ENCODE measurements at places on chromosomes 5 and 9.
A peak's percentile ranks its signal among the peaks of the same experiment; 100 is the strongest.

- no peak for DNase-seq
Measured at GRCh38 chr9:96025995-96026602, 150.6 kb downstream of the ERCC6L2 start.

GRCh38 chr5:134142806-134143205, 28.3 kb downstream of the TCF7 start:
- no peak for DNase-seq

- DNase-seq, result no peak
Measured at GRCh38 chr5:157965989-157966388, 107.0 kb upstream of the CLINT1 start.

- DNase-seq, result no peak
Measured at GRCh38 chr9:27383524-27383923, 86.6 kb upstream of the EQTN start.

DNA sequence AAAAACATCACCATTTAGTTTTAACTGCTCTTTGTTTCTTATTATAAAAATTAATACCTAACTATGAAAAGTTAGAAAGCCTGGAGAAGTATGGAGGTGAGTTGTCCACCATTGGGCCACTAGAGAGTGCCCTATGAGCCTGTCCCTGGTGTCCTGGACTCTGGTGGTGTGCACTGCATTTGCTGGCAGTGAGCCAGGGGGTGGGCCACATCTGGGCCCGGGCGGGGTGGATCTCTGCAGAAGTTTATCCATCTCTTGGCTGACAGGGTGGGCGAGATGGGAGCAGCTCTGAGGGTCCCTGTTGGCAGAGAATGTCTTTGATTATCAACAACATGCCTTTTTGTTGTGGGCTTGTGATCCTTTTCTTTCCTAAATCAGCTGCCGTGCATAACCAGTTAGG, 8.2 kb downstream of the TENT4A start:
- no peak for DNase-seq

DNA sequence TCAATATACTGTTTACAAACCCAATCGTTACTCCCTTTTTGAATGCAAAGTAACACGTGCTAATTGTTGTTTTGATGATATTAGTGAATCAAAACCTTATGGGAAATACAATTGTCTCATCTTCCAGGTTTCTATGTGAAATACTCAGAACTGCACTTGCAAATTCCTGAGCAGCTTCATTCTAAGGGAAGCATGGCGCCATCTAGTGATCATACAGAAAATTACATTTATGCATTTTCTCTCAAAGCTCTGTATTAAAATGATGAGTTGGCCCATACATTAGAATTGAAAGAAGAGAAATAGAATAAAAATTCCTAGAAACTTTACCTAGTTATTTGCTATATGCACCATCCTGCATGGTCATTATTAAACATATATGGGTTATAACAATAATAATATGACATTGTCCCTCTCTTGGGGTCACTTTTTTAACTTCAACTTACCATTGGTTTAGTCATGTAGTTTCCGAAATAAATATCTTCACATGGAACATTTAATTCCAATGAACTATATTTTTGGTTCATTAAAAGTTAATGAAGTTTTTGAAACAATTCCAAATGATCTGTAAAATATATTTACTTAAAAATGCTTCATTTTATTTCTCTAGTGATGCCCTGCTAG, 220.0 kb downstream of the PDE4D start:
- DNase-seq, result no peak

DNA sequence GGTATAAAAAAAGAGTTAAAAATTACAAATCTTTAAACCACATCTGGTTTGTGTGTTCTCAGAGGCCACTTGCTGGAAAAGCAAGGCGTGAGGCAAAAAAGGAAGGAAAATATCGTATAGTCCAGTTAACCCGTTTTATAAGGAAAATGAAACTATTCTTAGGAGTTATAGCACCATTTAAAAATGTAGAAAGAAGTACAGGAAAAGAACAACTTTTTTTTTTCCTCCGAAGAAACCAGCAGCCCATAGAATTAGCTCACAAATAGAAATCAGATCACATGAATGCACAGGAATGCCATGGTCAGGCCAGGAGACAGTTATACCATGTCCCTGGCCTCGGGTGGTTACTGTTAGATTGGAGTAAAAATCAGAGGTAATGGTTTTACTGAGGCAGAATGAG, 241.6 kb downstream of the FBXL7 start:
- DNase-seq, result no peak

DNA sequence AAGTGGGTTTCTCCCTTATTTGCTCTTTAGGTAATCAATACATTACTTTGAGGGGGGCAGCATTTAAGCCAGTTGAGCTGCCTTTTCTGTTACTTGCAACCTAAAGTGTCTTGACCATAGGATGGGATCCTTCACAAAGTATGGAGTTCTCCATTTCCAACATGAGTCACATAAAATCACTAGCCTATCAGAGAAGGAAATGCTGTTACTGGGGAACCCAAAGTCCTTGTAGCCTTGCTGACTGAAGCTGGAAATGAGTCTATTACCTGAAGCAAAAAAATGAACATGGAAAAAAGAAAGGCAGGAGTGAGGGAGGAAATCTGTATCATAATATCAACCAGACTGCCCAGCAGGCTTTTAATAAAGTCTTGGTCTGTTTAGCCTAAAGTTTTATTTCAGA, 42.8 kb upstream of the SLIT3 start:
- no peak for DNase-seq

GRCh38 chr9:20262611-20263010, 359.7 kb downstream of the MLLT3 start:
- DNase-seq, result no peak

DNA sequence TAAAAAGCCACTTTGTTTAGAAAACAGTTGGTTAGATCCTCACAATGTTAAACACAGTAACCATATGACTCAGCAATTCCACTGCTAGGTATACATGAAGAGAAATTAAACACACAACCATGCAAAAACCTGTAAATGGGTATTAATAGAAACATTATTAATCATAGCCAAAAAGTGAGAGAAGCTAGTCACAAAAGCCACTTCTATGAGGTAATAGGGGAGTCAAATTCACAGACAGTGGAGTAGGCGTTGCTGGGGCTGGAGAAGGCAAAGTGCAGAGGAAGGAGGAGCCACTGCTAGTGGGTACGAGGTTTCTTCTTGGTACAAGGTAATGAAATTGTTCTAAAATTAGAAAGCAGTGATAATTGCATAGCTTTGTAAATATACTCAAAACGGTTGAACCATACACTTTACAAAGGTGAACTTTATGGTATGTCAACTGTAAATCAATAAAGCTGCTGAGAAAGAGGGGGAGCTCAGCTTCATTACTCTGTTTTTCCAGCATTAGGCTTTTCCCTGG, 364.4 kb downstream of the GADD45G start:
- no peak for DNase-seq

- no peak for DNase-seq
Measured at GRCh38 chr5:178576591-178577351, 13.4 kb downstream of the COL23A1 start.

- DNase-seq, result no peak
Measured at GRCh38 chr9:98306384-98307145, 51.1 kb upstream of the TBC1D2 start.

DNA sequence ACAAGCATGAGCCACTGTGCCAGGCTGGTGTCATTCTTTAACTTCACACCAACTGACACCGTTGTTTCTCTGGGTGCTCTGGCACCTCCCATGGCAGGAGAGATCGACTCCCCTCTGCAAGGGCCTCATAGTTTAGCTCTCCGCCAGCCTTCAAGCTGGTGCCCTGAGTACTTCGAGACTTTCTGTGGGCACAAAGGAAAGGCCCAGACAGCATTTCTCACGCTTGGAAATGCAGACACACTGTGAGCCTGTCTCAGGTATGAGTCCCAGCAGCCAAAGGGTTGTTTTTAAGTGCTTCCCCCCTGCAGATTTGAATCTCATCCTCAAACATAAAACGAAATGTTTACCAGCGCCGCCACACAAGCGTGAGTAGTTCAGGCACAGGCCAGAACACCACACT, 11.1 kb upstream of the TCF7 start:
- peak; percentile 80 for DNase-seq

DNA sequence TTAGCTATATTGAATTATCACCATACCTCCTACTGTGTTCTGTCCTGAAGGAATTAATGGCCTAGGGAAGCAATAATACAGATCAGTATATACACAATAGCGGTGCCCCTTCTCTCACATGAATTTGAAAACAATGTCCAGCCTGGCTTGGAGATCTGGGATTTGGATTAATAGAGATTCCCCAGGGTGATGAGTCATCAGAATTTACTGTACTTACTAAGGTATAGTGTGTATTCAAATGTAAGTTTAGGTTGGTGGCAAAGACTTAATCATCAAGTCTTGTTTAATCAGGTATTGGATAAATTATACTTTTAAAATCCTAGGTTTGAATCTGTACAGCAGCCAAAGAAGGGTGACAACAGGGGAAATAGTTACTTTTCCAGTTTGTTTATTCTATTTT, 121.5 kb downstream of the FEM1C start:
- no peak for DNase-seq

DNA sequence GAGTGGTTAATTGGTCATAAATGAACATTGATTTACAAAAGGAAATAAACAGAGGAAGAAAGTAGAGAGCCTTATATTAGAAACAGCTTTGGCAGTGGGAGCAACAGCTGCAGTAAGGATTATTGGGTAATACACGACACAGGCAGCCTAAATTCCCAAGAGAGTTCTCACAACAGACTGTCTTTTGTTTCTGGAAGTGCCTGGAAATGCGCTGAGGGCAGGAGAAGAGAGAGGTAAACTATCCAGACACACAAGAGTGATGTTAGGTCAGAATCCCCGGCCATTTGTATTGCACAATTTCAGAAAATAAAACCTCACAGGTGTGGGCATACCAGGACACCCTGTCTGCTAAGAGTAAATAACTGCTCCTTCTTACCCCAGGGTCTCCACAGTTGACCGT, 450.4 kb upstream of the CTNND2 start:
- no peak for DNase-seq

DNA sequence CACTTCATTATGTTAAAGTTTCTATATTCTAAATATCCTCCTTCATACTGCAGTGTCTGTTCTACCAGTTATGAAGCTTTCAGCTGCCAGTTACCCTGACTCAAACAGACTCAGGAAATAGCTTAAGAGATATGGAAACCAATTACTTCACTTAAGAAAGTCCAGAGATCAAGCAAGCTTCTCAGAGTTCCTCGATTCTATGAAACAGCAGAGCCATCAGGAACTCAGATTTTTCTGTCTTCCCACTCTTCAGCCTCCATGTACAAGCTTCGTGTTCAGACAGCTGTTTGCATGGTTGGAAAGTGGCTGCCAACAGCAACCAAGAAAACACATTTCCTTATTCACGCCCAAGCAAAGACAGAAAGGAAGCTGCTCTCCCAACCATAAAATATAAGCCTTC, 216.1 kb downstream of the ACTL7B start:
- DNase-seq, result no peak

- DNase-seq, result no peak
Measured at GRCh38 chr5:115389799-115390382, 93.4 kb upstream of the CCDC112 start.

GRCh38 chr5:172700365-172701290, 59.6 kb downstream of the NEURL1B start:
- no peak for DNase-seq

DNA sequence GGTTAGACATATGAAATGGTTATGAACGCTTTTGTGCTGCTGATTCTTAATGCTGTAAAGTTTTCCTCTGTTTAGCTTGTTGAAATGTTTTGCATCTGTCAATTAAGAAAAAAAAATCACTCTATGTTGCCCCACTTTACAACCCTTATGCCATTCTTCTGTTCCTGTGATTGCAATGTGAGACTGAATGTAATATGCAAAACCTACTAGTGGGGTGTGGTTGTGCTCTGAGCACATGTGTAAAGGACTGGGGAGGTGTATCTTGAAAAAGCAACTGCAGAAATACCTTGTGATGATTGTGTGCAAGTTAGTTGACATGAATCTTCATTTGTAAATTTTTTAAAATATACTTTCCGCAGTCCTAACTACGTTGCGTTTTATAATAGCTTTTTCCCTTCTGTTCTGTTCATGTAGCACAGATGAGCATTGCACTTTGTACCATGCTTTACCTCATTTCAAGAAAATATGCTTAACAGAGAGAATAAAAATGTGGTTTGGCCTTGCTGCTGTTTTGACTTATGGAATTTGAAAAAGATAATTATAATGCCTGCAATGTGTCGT, 357.0 kb upstream of the PIK3R1 start:
- DNase-seq, result no peak

GRCh38 chr9:75671354-75671753, 219.1 kb upstream of the PCSK5 start:
- DNase-seq, result no peak

- no peak for DNase-seq
Measured at GRCh38 chr5:108531367-108532128, 149.7 kb upstream of the FBXL17 start.

DNA sequence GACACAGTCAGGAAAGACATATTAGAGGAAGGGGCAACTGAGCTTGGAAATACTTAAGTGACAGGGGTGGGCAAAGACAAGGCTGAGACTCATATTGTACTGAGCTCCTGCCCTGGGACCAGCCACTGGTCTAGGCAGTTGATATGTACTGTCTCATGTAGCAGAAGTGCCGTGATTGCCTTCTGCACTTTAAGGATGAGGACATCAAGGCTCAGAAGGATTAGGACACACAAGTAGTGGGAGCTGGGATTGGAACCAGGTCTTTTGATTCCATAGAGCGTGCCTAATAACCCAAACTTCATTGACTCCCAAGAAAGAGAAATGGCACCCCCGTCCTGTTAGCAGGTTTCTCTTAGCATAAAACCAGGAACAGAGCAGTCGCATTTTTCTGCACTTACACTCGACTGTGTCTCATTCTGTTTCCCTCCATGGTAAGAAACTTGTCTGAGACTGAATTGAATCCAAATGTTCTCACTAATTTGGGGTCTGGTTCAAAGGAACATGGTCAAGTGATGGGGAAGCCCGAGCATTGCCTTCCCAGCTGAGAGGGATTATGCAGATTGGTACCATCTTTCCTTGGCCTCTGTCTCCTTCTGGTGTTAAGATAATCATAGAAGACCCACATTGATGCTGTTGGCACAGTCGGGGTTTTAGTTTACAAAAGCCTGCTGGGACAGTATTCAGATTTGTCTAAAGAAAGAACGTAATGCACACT, 70.4 kb downstream of the ANGPTL2 start:
- DNase-seq, result no peak

GRCh38 chr9:4011054-4011453, 288.8 kb downstream of the GLIS3 start:
- no peak for DNase-seq

GRCh38 chr9:127183814-127184582, 61.6 kb upstream of the ANGPTL2 start:
- DNase-seq, result no peak

- DNase-seq, result no peak
Measured at GRCh38 chr5:1919750-1920149, 37.0 kb upstream of the IRX4 start.

All from stimulated activated naive CD8-positive, alpha-beta T cell treated with anti-CD3 and anti-CD28 coated beads, Interleukin-15, amount 100 ng/mL, for 72 hours (primary cell).